ENCODE measurements at places on chromosomes 13 and 19. TPM values are rescaled to one million over a fixed set of nuclear protein-coding genes. Genes with fewer than 3 reads are reported as not detected.

DNA sequence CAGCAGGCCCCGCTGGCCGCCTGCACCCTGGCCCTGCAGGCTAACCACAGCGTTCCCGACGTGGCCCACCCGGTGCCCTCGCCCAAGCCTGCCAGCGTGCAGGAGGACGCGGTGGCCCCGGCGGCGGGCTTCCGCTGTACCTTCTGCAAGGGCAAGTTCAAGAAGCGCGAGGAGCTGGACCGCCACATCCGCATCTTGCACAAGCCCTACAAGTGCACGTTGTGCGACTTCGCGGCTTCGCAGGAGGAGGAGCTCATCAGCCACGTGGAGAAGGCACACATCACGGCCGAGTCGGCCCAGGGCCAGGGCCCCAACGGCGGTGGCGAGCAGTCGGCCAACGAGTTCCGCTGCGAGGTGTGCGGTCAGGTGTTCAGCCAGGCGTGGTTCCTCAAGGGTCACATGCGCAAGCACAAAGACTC lies 72.1 kb downstream of the ZNF536 start:
- no peak overlapping the region for H3K27ac ChIP-seq
- H3K27me3 ChIP-seq, result peaks cover 20% of the 10 kb centered on the region
- no peak for DNase-seq

DNA sequence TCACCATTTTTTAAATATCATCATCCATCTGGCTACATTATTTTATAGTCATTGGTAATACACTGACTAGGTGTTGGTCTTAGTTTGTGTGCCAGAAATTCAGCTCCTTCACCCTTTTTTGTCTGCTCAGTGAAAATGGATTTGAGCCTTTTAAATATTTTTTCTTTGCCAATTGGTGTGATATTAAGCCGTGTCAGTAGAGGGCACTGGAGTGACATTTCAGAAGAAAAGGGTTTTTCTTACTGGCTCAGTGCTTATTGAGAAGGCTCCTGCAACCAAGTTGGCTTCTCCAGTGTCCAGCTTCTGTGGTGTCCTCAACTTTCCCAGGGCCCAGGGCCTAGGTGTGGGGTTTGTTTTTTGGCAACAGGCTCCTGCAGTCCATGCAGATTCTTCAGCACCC lies 546.6 kb downstream of the DACH1 start:
- H3K4me1 ChIP-seq, result no peaks in the 10 kb centered on the region
- no peak overlapping the region for H3K27ac ChIP-seq
- H3K4me3 ChIP-seq, result no peak overlapping the region
- no peak for DNase-seq
- H3K36me3 ChIP-seq, result no peaks in the 10 kb centered on the region

DNA sequence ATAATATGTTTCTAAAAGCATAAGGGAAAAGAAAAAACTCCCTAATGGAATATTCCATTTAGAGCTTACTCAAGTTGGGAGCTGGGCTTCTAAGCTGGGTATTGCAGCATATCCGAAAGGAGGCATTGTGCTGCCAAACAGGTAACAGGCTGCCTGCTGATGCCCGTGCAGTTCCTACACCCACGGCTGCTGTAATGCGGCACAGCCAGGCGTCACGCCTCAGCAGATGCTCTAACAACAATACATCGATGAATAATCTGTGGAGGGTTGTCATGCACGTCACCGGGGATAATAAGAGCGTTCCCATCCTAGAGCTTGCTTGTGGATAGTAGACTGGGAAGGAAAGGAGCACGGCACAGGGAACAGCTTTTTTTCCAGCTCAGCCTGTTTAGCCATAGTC lies 1582.1 kb upstream of the SLC10A2 start:
- DNase-seq, result no peak
- no peaks in the 10 kb centered on the region for H3K27me3 ChIP-seq
- H3K36me3 ChIP-seq, result no peaks in the 10 kb centered on the region
- no peak overlapping the region for H3K27ac ChIP-seq
- no peak overlapping the region for H3K4me3 ChIP-seq

The PEG3 gene
- not detected for polyA plus RNA-seq
